ENCODE measurements at places on chromosomes 7 and 10. TPM values are rescaled to one million over a fixed set of nuclear protein-coding genes. Genes with fewer than 3 reads are reported as not detected.

TRPV5 gene
- not detected for total RNA-seq

GPRIN2 gene
- total RNA-seq = not detected

GPR37 gene
- 4.5 TPM for total RNA-seq

AUTS2 gene
- 5.1 TPM for total RNA-seq

NFE2L3 gene
- total RNA-seq = 1.2 TPM

WASHC2C gene
- 62.4 TPM for total RNA-seq

CDC123 gene
- 126 TPM for total RNA-seq

IFIT1B gene
- not detected for total RNA-seq

MMP21 gene
- not detected for total RNA-seq

DDC gene
- total RNA-seq = not detected

GIMAP4 gene
- total RNA-seq = 2.0 TPM

MACROH2A2 gene
- total RNA-seq = 12.2 TPM

LAMB1 gene
- total RNA-seq = 478 TPM
